ENCODE measurements at places on chromosomes 16 and 17.

GRCh38 chr17:73639932-73640331 lies 4.3 kb downstream of the SDK2 start:
- peak; percentile 47 for DNase-seq

- no peak for DNase-seq
Observed at GRCh38 chr16:85718682-85719081, 29.9 kb upstream of the GINS2 start.

- no peak for DNase-seq
Observed at GRCh38 chr16:27679899-27680298, 130.0 kb downstream of the KATNIP start.

GRCh38 chr17:80618304-80618703 lies 73.7 kb downstream of the RPTOR start:
- DNase-seq: no peak

GRCh38 chr16:58123896-58124600 lies 5.1 kb downstream of the CFAP20 start:
- no peak for DNase-seq

DNA sequence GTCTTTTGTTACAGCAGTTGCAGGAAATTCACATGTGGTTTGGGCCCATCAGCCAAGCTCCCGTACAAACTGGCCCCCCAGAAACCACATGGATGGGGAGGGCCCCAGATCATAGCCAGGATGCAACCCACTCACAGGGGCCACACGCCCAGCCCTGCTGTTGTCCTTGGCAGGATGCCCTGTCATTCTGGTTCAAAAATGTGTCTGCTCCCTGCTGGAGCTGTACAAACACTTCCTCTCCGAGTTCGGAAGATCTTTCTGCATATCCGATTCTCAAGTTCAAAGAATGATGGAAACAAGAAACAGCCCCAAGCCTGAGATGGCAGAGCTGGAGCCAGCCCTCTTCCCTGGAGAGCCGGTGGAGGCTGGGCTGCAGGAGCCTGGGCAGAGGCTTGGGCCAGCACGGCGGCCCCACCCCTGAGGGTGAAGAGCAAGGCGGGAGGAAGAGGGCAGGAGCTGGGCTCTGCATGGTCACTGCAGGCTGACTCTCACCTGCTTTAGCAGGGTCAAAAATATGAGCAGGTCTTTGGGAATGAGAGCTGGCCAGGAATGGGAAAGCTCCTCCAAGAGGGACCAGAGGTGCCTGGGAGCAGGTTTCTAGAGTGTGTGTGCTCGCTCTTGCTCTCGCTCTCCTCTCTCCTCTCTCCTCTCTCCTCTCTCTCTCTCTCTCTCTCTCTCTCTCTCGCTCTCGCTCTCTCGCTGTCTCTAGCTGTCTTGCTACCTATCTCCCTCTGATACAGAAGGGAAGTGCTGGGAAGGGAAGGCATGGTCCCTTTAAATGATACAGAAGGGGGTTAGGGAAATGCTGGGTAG lies 34.7 kb upstream of the ENPP7 start:
- peak; percentile 87 for DNase-seq

DNA sequence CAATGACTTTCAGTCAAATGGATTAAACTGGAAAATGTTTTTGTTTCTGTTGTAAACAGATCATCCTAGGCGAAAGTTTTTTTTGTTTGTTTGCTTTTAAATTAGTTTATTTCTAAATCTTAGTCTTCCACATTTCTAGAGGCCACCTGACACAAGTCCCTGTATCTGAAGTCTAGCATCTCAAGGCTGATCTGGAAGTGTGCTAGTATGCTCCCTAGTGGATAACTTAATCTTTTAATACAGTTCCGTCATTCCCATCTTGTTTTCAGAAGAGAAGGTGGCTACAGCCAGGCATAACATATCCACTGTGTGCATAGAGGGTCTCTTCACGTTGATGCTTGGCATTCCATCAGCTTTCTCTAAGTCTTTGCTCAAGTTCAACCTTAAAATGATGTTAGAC lies 7.6 kb downstream of the IFT20 start:
- DNase-seq: no peak

GRCh38 chr17:5362162-5362811 lies 57.2 kb downstream of the NUP88 start:
- no peak for DNase-seq

- peak; percentile 79 for DNase-seq
Observed at GRCh38 chr16:5504064-5504781, 406.6 kb upstream of the EEF2KMT start.

DNA sequence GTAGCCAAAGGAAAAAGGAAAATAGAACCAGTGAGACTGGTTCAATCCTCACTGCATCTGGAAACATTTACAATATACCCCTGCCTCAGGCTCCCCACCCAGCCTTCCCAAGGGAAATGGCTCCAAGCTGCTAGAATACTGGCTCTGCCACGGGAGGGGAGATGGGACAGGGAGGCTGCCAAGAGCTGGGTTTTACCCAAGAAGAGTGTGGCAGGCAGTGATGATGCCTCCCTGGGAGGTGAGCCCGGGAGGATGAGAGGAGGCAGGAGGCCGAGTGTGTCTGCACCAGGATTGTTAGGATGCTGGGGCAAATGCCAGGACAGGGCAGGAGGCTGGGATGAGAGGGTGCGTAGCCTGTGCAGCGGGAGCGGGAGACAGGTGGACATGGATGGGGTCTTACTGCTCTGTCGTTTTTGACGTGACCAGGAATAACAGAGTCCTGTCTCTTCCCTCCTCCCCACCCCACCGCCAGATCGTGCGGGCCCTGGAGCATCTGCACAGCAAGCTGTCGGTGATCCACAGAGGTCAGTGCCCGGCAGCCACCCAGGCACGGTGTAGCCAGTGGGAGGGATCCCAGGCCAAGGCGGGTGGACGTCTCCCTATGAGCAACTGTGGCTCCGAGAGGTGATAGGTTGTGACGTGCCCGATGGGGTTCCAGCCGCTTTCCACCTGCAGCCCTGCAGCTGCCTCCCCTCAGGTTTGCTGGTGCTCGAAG lies 18.4 kb downstream of the MAP2K3 start:
- DNase-seq: no peak

DNA sequence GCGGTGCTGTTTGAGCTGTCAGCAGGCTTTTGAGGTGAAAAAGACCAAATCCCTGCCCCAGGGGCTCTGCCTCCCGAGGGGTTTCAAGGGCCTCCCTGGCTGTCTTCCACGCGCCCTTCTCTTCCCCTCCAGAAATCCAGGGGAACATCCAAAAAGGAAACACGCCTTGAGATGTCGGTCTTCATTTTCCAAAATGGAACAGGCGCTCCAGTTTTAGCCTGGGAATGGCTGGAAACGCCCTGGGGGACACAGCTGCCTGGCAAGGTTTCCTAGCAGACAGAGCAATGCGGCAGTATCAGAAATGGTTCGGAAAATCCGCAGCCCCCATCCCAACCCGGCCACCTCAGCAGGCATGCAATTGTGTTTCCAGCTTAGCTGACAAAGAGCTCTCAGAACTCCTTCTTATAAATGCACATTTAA lies 16.6 kb upstream of the LITAF start:
- DNase-seq: no peak

- DNase-seq: no peak
Observed at GRCh38 chr17:39757931-39758873, 20.5 kb downstream of the GRB7 start.

GRCh38 chr16:84568066-84568465 lies 49.8 kb downstream of the COTL1 start:
- DNase-seq: no peak

- DNase-seq: no peak
Observed at GRCh38 chr17:77375108-77375916, 234.5 kb downstream of the SEC14L1 start.

DNA sequence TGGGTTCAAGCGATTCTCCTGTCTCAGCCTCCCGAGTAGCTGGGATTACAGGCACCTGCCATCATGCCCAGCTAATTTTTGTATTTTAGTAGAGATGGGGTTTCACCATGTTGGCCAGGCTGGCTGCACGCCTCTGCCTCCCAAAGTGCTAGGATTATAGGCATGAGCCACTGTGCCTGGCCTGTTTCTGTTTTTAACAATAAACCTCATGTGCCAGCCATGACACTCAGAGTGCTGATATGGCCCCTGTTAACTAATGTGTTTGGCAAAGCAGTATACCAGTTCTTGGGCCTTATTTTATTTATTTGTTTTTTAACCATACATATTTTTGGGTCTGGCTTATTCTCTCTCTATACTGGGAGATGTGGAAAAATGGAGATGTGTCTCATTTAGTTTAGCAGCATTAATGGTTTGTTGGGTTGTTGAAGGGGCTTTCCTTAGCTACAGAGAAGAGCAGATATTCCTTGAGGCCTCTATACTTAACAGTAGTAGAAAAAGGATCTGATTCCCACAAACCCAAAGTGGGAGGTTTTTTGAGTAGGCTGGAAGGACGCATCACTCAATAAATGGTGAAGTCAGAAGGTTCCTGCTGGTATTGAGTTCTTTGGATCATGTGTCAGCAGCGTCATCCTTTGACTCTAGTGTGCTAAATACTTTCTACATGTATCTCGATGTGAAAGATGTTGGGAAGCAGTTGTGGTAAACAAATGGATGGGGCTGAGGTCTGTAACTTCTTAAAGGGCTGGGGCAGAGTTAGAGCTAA lies 16.2 kb upstream of the CDK5R1 start:
- no peak for DNase-seq

DNA sequence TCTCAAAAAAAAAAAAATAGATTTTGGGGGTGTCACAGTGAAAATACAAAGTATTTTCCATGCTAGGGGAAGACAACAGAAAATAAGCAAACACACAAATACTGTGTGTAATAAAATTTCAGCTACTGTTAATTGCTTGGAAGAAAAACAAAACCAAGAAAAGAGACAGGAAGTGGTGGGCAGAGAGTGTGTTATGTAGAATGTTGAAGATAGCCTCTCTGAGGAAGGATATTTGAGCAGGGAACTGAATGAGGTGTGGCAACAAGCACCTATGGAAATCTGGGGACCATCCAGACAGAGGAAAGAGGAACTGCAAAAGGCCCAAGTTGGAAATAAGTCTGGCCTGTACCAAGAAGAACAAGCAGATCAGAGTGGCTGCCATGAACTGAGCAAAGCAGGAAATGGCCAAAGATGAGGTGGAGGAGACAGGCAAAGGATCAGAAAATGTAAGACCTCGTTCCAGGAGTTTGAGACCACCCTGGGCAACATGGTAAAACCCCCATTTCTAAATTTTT lies 7.8 kb upstream of the USP31 start:
- no peak for DNase-seq

DNA sequence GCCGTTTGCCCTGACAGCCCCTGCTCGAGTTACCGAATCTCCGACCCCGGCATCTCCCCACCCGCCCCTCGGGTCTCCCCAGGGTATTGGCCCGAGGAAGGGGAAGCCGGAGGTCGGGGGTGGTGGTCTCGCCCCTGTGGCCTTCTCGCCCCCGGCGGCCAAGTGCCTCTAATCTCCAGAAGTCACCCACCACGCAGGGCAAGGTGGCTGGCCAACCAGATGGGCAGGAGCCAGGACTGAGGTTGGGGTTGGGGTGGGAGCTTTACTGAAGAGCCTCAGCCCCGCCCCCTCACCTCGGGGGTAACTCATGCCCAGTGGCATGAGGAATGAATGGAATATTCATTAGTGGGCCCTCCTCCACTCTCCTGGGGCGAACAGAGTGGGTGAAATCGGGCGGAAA lies 637 bp downstream of the DHRS11 start:
- DNase-seq: no peak

DNA sequence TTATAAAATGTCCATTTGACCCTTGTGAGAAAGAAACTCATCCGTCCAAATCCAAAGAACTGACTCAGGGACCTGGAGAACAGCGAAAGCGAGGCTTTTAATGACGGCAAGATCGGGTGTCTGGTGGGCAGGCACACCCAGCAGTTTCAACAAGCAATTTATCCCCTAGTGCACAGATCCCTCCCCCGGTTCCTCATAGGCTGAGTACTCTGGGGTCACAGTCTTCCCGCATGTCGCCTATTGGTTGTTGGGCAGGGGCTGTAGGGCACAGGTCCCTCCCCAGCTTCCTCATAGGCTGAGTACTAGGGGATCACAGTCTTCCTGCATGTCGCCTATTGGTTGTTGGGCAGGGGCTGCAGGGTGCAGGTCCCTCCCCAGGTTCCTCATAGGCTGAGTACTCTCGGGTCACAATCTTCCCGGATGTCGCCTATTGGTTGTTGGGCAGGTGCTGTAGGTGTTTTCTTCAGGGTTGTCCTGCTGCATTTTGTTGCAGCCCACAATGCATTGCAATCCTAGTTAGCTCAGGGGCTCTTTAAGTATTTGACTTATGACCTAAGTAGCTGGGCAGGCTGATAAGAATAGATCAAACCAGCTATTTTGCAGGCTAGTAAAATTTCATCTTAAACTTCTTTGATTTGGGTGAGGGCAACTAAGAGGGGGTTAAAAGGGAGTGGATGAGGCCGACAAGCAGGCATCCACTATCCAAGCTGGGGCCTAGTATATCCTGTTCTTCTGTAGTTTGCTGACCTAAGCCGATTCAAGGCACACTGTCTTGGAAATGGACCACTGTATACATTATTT lies 3.6 kb upstream of the UTS2R start:
- no peak for DNase-seq

- DNase-seq: no peak
Observed at GRCh38 chr17:37089956-37090355, 141.2 kb downstream of the AATF start.

- no peak for DNase-seq
Observed at GRCh38 chr17:72182371-72182873, 61.6 kb downstream of the SOX9 start.

DNA sequence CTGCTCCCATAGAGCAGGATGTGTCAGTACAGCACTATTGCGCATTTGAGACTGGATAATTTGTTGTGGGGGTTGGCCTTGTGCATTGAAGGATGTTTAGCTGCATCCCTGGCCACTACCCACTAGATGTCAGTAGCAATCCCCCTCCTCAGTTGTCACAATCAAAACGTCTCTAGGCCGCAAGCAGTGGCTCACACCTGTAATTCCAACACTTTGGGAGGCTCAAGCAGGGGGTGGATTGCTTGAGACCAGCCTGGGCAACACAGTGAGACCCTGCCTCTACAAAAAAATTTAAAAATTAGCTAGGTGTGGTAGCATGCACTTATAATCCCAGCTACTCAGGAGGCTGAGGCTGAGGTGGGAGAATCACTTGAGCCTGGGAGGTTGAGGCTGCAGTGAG lies 48.4 kb downstream of the CENPV start:
- no peak for DNase-seq

GRCh38 chr17:74852237-74853047 lies 7.2 kb downstream of the GRIN2C start:
- DNase-seq: no peak

- DNase-seq: no peak
Observed at GRCh38 chr16:79309606-79310005, 290.9 kb downstream of the MAF start.

Data from NCI-H446 treated with DMSO at 0.1 percent for 48 hours (cell line).